ENCODE measurements at places on chromosomes 12 and 14.

DNA sequence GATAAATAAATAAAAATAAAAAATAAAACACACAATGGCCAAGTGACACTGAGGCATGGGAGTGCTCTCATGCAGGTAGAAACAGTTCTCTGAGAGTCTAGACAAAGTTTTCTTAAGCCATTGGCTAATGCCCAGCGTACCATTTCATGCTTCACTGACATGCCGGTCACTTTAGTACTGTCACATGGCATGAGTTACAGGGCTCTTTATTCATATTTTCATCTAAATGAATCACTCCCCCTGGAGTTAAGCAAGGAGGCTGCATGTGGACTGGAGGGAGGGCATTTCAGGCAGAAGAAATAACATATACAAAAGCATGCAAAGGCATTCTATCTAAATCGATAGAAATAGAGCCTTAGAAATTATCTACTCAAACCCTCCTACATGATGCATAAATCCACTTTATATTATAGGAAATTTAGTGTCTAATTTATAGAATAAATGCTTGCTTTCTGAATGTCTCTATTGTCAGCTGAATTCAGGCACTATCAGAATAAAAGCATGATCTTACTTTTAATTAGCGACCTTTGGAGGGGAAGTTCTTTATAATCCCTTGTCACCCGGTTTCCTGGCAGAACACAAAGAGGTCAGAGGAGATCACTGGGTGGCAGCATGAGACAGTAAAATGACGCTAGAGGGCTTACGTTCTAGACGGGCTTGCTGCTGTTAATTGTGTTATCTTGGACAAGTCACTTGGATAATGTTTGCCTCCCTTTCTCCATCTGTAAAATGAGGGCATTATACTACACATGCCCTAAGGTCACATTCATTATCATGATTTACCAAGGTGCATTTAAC is 17.5 kb downstream of the DYRK4 start:
- DNase-seq = no peak

DNA sequence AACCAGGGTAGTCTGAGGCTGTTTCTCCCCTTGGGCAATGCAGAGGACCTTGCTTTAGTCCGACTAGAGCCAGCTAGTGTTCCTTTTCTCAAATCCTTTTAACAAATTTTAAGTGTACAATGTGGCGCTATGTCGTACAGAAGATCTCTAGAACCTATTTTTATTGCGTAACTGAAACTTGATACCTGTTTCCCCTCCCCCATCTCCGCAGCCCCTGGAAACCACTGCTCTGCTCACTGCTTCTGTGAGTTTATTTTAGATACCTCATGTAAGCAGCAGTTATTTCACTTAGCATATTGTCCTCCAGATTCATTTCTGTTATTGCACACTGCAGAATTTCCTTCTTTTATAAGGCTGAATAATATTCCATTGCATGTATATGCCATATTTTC is 1092.3 kb downstream of the AACS start:
- no peak for DNase-seq

DNA sequence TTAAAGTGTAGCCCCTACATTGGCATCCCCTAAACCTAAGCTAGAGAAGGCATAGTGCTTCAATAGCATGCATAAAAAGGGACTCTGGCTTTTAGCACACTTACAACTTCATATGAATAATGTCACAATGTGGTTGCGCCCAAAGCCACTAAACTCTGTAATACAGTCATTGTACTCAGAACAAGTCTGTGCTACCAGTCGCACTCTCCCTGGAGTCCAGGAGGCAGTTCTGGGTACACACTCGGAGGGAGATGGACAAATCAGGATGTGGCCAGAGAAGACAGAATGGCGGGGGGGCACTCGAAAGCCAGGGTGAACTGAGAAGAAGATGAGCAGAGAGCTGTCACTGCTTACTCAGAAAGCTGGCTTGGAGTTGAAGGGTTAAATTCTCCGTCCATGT is 10.6 kb downstream of the SAMD4A start:
- DNase-seq = no peak

GRCh38 chr12:120961604-120962531 is 16.5 kb upstream of the HNF1A start:
- no peak for DNase-seq

GRCh38 chr14:91731986-91732385 is at the start of gene CATSPERB:
Gene CATSPERB, minus strand, starts transcription at chr14:91732086. Its CDS starts 2,607 bp downstream, at chr14:91729479.
- DNase-seq = no peak

DNA sequence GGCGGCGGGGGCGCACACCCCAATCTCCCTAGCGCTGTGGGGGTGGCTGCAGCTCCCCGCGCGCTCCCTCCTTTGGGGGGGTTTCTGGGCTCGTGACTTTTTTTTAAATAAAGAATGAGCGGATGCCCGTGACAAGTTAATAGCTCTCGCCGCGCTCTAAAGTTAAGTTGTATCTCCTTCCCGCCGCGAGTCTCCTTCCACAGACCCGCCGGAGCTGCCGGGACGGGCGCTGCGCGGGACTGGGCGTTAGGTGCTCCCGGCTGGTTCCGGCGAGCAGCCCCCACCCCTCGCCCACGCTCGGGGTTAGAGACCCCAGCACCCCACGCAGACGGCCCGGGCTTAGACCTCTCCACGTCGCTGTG is 82.6 kb upstream of the HMGA2 start:
- no peak for DNase-seq

DNA sequence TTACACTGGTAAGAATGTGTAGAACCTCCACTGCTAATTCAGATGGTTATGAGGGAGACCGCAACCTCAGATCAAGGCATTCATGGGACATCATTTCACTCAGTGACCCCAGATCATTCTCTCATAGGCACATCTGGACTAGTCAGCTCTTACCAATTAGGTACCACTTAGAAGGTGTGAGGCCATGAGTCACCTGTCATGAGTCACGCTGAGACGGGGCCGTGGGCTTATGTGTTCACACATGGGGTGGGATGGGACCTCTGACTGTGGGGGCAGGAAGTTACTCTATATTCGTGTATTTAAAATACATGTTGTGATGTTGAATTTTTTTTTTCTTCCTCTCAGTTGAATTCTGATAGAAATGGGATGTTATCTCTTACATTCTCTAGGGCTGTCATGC is 55.9 kb downstream of the CCDC92 start:
- DNase-seq = no peak

GRCh38 chr12:78795934-78796445 is 68.6 kb upstream of the SYT1 start:
- no peak for DNase-seq

DNA sequence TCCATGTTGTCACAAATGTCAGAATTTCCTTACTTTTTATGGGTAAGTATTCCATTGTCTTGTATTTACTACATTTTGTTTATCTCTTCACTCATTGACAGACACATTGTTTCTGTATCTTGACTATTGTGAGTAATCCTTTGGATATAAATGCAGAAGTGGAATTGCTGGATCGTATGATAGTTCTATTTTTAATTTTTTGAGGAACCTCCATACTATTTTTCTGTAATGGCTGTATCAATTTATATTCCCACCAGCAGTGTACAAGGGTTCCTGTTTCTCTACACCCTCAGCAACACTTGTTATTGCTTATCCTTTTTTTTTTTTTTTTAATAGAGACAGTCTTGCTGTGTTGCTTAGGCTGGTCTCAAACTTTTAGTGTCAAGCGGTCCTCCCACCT is 3.5 kb upstream of the KICS2 start:
- DNase-seq = no peak

DNA sequence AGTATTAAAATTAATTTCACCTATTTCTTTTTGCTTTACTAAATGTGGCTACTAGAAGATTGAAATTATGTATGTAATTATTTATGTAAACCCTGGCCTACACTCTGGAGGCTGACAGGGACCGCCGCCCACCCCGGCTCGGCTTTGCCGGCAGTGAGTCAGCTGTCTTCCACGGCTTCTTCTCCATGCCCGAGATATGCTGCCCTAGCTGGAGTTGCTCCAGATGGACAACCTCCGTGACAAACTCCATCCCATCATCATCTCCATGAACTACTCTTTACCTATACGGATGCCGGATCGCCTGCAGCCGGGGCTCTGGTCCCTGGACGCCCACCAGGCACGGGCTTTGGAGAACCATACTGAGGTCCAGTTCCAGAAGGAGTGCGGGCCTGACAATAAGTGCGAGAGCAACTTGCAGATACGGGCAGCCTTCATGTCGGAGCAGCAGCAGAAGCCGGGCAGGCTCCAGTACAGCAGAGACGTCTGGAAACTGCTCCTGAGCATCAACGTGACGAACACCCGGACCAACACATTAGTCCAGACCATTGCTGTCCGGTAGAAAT is 86.9 kb upstream of the NID2 start:
- no peak for DNase-seq

DNA sequence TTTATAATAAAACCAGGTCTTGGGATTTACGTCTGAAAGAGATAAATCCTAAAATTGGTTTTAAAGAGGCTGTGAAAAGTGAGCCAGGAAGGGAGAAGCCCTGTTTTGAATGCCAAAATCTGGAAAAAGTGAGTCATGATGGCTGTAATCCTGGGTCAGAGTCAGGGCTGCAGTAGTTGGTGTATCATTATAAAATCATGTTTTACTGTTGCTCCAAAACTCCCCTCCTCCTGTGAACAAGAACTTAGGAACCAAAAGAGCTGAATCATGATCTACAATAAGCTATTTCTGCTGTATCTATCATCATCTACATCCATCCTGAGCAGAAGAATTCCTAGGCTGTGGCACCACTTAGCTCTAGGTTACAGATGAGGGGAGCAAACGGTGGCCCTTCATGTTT is 79.3 kb downstream of the LMO3 start:
- DNase-seq = no peak

DNA sequence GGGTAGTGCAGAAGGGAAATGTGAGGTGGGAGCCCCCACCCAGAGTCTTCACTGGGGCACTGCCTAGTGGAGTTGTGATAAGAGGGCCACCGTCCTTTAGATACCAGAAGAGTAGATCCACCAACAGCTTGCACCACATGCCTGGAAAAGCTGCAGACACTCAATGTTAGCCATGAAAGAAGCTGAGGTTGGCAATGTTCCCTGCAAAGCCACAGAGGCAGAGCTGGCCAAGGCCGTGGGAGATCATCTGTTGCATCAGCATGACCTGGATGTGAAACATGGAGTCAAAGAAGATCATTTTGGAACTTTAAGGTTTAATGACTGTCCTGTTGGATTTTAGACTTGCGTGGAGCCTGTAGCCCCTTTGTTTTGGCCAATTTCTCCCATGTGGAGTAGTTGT is 468.4 kb upstream of the FOXG1 start:
- no peak for DNase-seq

GRCh38 chr12:24997970-24998582 is 49.2 kb upstream of the BCAT1 start:
- peak; percentile 37 for DNase-seq

GRCh38 chr12:91249054-91249453 is 66.4 kb upstream of the DCN start:
- DNase-seq = no peak

GRCh38 chr12:45034861-45035265 is 16.0 kb downstream of the DBX2 start:
- no peak for DNase-seq

GRCh38 chr12:74816398-74817175 is 279.0 kb downstream of the ATXN7L3B start:
- DNase-seq = no peak

GRCh38 chr14:59310633-59311032 is 122.2 kb downstream of the DAAM1 start:
- DNase-seq = no peak

GRCh38 chr12:92234533-92234932 is 88.9 kb upstream of the BTG1 start:
- no peak for DNase-seq

DNA sequence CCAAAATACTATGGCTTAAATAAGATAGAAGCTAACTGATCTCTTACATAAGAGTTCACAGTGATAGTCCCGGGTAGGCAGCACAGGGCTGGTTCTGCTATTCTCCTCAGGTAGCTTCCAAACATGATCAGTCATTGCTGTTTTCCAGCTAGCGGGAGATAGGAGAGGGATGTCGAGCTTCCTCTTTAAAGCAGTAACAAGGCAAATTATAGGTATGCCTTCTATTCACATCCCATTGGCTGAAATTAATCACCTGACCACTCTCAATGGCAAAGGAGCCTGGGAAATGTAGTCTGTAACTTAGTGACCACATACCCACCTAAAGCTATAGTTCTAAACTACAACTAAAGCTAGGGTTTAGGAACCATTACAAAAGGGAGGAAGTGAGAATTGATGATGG is 34.5 kb upstream of the VRK1 start:
- peak; percentile 26 for DNase-seq

- no peak for DNase-seq
These were observed 21.9 kb downstream of the KITLG start for GRCh38 chr12:88558340-88558867.

GRCh38 chr14:35470755-35471154 is 63.2 kb upstream of the INSM2 start:
- no peak for DNase-seq

GRCh38 chr12:66108386-66108785 is 22.2 kb downstream of the LLPH start:
- DNase-seq = no peak

GRCh38 chr12:89650239-89650638 is 58.4 kb downstream of the ATP2B1 start:
- no peak for DNase-seq

GRCh38 chr12:120590741-120591407 is 9.7 kb upstream of the POP5 start:
- DNase-seq = no peak

DNA sequence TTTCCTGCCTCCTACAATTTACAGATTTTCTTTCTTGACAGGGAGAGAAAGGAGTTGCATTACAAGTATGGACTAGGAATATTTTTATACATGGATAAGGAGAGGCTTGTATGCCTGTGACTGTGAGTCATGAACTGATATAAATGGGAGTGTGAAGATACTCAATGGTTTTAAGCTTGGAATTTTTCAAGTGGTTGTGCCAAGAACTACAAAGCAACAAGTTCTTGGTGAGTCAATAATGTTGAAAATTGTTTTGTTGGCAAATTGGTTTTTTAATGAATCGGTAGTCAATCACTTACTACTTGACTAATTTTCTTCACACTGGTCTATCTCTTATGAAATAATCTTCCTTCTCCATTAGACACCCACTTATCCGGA is 58.9 kb upstream of the HMGA2 start:
- no peak for DNase-seq

GRCh38 chr12:98719515-98720504 is 74.7 kb downstream of the APAF1 start:
- no peak for DNase-seq

DNA sequence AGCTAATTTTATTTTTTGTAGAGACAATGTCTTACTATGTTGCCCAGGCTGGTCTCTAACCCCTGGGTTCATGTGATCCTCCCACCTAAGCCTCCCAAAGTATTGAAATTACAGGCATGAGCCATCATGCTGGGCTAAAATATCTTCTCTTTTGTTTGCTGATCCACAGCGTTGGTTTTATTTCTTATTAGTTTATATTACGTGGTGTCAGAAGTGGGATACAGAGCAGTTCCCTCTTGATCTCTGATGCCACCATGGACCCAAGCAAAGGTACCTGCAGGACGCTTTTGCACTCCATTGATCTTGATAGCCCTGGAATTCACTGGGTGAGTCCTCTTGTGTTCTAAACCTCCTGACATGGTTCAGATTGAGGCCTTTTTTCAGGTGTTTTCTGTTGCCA is 43.8 kb upstream of the RESF1 start:
- no peak for DNase-seq

Measured in GM18507 (cell line).